ENCODE measurements at places on chromosomes 5 and 9. TPM values are rescaled to one million over a fixed set of nuclear protein-coding genes. Genes with fewer than 3 reads are reported as not detected.

FCN2 gene
- total RNA-seq = 0.18 TPM

GALNT12 gene
- total RNA-seq = 2.7 TPM

PHAX gene
- total RNA-seq = 36.4 TPM

TMEM171 gene
- 0.71 TPM for total RNA-seq

- no peaks in the 10 kb centered on the region for H3K36me3 ChIP-seq
- peaks cover 20% of the 10 kb centered on the region for H3K4me1 ChIP-seq
- H3K27me3 ChIP-seq = peaks cover 37% of the 10 kb centered on the region
- no peak for DNase-seq
- H3K27ac ChIP-seq = no peak overlapping the region
Measured at GRCh38 chr9:136249877-136250559, 4.4 kb upstream of the QSOX2 start.

GRCh38 chr5:157342822-157343402 is 77.0 kb downstream of the CYFIP2 start:
- no peak for DNase-seq
- H3K36me3 ChIP-seq = no peaks in the 10 kb centered on the region
- H3K27me3 ChIP-seq = no peaks in the 10 kb centered on the region
- no peak overlapping the region for H3K27ac ChIP-seq
